GM03348 (cell line): ENCODE measurements at places on chromosomes 1 and 21.

GRCh38 chr1:36136535-36136934, 11.5 kb upstream of the COL8A2 start:
- DNase-seq, result peak; percentile 90

GRCh38 chr1:116577759-116578314, 7.0 kb upstream of the CD58 start:
- no peak for DNase-seq

DNA sequence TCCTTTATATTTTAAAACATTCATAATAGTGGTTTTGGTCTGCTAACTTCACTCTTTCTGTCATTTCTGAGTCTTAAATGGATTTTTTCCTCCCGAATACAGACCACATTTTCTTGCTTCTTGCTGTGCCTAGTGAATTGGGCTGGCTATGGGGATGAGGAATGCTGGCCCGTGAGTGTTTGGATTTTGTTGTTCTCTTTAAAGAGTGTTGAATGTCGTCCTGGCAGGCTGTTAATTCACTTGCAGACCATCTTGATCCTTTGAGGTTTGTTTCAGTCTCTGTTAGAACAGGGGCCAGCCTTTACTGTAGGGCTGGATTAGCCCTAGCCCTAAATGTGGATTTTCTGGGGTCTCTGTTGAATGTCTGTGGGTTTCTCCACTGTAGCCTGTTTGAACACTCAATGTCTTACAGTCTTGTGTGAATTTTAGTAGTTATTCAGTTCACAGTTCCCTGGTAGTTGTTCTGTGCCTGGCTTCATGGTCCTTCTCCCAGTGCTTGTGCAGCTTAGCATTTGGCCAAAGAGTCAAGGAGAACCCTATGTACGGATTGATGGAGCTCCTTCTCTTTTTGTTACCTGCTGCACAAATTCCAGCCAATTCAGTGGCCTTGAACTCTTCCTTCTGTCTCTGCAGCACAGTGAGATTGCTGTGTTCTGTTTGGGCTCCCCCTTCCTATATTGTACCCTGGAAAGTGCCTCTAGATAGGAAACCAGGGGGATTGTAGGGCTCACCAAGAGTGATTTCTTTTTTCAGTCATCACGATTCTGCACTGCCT, 95.7 kb downstream of the DYRK1A start:
- no peak for DNase-seq

DNA sequence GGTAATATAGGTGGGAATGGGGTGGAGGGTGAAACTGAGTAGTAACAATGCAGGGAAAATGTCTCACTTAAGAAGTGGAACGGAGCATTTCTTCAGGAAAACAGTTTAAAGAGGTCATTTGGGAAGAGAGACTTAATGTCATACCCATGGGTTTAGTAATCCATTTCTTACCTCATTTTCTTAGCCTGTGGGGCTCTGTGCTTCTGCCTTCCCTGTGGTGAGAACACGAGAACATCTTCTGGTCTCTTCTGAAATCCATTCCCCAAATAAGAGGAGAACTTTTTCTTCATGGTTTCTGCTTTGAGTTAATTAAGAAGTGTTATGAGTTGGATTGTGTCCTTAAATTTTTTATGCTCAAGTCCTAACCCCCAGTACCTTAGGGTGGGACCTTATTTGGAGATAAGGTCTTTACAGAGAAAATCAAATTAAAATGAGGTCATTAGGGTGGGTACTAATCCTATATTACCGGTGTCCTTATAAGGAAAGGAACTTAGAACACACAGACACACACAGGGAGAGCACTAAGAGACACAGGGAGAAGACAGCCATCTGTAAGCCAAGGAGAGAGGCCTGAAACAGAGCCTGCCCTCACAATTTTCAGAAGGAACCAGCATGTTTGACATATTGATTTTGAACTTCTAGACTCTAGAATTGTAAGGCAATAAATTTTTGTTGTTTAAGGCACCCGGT, 5.4 kb downstream of the CCDC190 start:
- DNase-seq, result peak; percentile 21

GRCh38 chr1:9164532-9164900, 35.6 kb upstream of the GPR157 start:
- DNase-seq, result no peak
